ENCODE measurements at places on chromosomes 12 and 14.
A peak's percentile ranks its signal among the peaks of the same experiment; 100 is the strongest.

GRCh38 chr14:79992407-79993198 is 218.7 kb downstream of the DIO2 start:
- peak; percentile 13 for DNase-seq

GRCh38 chr12:116015525-116015924 is 262.0 kb downstream of the MED13L start:
- peak; percentile 77 for DNase-seq

DNA sequence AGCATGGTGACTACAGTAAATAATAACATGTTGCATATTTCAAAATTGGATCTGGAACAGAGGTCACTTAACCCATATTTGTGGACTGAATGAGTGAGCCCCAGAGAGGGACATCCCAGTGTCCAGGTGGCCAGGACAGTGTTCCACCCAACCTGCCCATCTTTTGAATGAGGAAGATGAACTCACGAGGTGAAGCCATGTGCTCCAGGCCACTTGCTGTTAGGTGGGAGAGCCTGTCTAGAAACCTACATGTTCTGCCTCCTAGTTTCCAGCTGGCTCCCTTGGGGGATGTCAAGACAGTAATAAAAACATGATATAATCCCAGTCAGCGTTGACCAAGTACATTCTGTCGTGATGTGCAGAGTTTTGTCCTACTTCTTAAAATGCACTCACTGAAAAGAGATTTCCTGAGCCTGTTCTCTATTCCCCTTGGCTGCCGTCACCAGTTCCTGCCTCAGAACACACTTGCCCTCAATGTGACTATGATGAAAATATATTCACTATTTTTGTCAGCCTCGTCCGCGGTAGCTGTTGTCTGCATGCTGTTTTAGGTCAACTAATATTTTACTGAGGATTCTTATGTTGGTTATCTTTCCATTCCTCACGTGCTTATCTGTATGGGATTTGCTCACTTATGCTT is 25.7 kb downstream of the TSPAN9 start:
- no peak for DNase-seq

DNA sequence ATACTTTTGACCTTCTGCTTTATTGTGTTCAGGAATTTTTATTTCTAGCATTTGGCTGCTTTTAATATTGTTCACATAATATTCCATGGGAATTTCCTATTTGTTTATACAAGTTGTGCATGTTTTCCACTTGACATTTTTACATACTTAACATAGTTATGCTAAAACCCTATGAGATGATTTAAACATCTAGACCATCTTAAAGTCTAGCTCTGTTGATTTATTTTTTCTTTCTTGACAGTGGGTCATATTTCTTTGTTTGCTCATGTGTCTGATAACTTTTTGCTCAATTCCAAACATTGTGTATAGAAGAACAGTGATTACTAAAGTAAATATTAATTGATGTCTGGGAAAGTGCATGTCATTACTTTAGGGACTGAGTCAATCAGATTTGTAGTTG is 202.1 kb upstream of the PDZRN4 start:
- DNase-seq, result no peak

DNA sequence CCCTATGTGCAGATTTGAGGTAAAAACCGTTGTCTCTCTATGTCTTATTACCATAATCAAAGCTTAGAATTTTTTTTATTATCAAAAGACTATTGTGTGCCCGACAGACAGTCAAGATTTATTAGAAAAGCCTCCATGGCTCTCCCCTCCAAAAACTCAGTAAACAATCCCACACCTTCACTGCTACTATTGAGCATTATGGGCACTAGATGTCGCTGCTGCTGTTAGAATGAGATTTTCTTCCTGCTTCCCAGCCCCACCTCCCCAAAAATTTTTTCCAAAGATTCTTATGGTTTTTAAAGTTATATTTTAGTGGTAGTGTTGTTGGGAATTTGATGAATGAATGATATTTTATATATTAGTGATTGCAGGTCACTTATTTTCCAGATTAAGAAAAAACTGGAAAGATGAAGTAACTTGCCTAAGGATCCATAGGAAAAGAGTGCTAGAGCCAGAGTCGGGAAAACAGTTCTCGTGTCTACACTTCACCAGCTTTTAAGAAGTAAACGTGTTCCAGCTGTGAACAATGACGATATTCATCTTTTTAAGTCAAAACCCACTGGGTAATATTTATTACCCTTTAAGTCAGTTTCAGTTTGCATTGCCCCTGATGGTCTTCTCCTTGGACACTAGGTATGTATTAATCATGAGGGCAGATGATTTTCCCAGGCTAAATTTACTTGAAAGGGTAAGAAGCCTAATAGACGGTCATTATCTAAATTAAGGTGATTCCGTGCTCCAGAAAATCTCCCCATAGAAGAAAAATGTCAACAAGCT is 12.2 kb upstream of the FOXG1 start:
- DNase-seq, result peak; percentile 52

DNA sequence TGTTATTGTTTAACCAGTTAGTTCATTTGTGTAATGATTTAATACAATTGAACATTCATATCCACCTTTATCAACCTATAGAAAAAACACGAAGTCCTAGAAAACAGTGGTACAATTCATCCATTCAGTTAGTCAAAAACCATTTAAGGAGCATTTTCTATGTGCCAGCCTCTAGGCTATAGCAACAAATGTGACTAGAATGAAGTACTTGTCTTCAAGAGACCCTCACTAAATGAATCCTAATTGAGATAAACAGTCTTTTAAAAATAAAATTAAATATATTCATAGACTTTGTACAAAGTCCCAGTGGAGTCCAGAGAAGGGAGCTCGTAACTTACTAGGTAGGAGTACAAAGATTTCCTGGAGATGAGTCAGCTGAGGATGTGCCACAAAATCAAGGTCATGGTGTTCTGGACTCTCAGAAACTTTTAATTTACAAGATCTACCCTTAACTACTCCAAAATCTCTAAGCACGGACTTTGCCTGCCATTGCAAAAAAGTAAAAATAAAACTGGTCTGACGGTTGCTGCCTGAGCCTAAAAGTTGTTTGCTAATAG is 430.7 kb upstream of the DCN start:
- DNase-seq, result no peak

- DNase-seq, result no peak
Measured at GRCh38 chr12:128476266-128476665, 209.3 kb downstream of the TMEM132C start.

GRCh38 chr14:36771028-36771640 is 109.5 kb downstream of the PAX9 start:
- no peak for DNase-seq

DNA sequence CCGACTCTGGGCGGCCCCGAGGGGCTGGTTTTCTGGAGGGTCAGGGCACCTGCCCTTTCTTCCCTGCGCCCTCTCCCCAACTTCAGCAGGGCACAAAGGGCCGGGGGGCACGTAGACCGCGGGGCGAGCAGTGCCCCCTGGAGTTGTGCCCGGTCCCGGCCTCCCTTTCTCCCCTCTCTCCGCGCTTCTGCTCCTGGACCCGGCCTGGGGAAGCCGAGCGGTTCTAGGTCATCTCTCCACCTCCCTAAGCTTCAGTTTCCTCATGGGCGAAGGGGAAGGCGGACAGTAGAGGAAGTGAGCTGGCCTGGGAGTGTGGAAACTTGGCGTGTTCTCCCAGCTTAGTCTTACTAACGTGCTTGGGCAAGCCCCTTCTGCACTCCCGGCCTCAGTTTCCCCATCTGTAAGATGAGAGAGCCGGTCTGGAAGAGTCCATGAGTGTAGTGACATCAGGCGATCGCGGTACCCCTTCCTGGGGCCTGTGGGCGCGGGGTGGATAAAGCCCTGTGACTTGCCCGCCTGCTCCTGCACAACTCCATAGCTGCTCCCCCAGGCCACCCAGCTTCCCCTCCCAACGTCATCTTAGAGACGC is 158.6 kb upstream of the PARP11 start:
- DNase-seq, result peak; percentile 53

DNA sequence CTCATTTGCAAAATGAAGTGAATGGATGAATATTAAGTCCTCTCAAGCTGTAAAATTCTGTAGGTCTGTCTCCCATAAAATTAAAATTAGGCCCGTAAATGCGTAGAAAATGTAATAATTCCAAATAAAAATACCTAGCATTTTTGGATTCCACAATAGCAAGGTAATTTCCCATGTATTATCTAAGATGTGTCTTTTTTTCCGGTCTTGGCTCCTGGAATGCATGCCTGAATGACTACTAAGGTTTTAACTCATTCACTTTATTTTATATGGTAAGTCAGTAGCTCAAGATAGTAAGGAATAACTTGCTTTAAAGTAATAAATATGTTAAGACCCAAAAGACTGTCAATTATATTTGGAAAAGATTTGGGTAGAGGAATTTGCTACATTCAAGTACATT is 11.1 kb downstream of the TXNRD1 start:
- DNase-seq, result no peak

GRCh38 chr12:54719691-54720090 is 71.5 kb upstream of the DCD start:
- DNase-seq, result no peak

DNA sequence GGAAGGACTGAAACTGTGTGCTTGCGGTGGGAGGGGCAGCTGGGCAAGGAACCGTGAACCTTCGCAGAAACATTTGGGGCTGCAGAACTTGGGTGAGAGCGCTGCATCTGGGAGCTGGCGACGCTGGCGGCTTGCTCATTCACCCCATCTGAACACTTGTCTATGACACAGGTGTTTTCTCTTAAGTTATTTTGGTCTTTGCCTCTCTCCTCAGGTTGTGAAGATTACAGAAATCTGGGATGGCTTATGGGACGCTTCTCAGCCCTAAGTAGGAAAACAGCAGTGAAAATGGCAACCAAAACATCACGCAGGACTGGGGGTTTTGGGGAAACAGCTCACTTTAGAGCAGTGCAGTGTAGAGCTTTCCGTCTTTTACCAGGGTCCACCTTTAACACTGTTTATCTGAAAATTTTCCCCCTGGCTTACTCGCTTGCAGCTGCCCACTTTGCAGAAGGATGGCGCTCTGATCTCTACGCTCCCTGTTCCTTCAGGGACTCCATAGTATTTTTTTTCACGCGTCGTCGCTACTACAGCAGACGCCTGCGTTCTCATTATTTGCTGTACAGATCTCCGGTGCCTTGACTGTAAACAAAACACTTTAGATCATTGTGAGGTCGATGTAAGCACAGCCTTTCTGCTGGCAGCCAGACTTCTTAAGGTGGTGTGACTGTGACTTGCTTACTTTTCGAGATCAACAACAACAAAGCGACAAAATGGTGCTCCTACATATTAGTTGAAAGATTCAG is 2.7 kb upstream of the CDKN1B start:
- peak; percentile 57 for DNase-seq
